Renal pelvis (tissue), 12 donors: ENCODE measurements at places on chromosomes 3 and 15. TPM values are rescaled to one million over a fixed set of nuclear protein-coding genes. Genes with fewer than 3 reads are reported as not detected.
A peak's percentile ranks its signal among the peaks of the same experiment; 100 is the strongest.

- no peak for DNase-seq
Measured at GRCh38 chr15:99818872-99819271, 85.6 kb upstream of the LYSMD4 start.

MIX23 gene
- polyA plus RNA-seq: 48.3 TPM

BFSP2 gene
- polyA plus RNA-seq: not detected

GRCh38 chr3:134340982-134341365 is 33.3 kb downstream of the AMOTL2 start:
- DNase-seq: no peak

DNA sequence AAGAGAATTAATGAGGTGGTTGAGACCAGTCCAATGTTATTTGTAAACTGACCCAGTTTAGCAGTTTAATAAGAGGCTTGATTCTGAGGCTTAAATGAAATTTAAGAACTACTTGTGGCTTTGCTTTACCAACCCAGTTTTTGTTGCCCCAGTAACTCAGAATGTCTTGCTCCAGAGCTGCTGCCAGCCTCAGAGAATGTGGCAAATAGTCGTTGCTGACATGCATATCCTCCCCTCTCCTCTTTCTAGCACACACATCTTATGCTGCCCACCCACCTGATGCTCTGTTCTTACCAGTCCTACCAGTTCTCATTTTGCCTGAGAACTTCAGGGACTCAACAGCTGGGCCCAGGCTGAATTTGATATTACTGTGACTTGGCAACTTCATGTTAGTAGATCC is 92.4 kb upstream of the TSC22D2 start:
- peak; percentile 27 for DNase-seq

- peak; percentile 4 for DNase-seq
Measured at GRCh38 chr3:43759297-43759782, 68.6 kb downstream of the ABHD5 start.

GRCh38 chr3:66618066-66618465 is 117.2 kb upstream of the LRIG1 start:
- no peak for DNase-seq

GRCh38 chr3:49017971-49018706 is at the start of gene DALRD3:
Gene DALRD3 (minus strand): TSS chr3:49018580. CDS start chr3:49018564, 16 bp downstream.
- peak; percentile 75 for DNase-seq

- DNase-seq: no peak
Measured at GRCh38 chr3:176431991-176432390, 765.3 kb downstream of the TBL1XR1 start.

SLC22A14 gene
- 1.1 TPM for polyA plus RNA-seq

- no peak for DNase-seq
Measured at GRCh38 chr15:30929064-30929669, 25.5 kb downstream of the FAN1 start.

GRCh38 chr3:24470277-24470676 is 24.4 kb downstream of the THRB start:
- DNase-seq: no peak

- DNase-seq: no peak
Measured at GRCh38 chr3:170420307-170420821, 1.7 kb downstream of the CLDN11 start.

SUCNR1 gene
- polyA plus RNA-seq: 6.5 TPM

SHISA5 gene
- 126 TPM for polyA plus RNA-seq

DNA sequence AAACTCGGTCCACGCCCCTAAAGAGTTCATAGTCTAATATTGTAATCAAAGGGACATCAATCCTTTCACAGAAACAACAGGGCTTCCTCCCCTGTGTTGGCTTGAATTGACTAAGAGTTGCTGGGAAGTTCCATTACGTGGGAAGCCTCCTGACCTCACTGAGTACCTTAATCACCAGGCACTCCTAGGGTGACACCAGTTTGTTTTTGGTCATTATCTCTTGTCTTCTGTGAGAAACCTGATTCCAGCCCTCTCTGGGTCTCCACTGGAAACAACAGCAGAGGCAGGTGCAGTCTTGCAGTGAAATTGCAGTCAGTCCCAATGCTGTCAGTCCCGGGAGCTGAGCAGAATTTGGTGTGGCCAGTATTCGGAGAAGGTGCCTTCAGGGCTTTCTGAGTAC is 55.4 kb downstream of the BOC start:
- no peak for DNase-seq

DNA sequence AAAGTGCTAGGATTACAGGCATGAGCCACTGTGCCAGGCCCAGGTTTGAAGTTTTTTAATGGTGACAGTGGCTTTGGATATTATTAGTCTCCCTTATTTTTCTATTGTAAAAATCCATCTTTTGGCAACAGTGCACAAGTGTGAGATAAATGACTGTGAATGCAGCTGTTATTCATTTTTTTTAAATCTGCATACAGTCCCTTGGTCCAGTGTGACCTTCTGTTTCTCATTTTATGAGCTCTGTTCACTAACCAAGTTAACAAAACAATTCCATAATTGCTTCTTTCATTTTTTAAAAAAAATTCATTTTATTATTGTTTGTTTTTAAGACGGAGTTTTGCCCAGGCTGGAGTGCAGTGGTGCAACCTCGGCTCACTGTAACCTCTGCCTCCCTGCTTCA is 381.8 kb downstream of the NAALADL2 start:
- no peak for DNase-seq

GRCh38 chr15:91227766-91228165 is 127.7 kb downstream of the SV2B start:
- no peak for DNase-seq

- DNase-seq: no peak
Measured at GRCh38 chr3:43435706-43436105, 149.4 kb downstream of the SNRK start.

GRCh38 chr15:40986820-40987219 is 33.5 kb downstream of the CHAC1 start:
- DNase-seq: no peak

GOLGA8K gene
- 4.6 TPM for polyA plus RNA-seq

ST3GAL6 gene
- polyA plus RNA-seq: 50.6 TPM

DNA sequence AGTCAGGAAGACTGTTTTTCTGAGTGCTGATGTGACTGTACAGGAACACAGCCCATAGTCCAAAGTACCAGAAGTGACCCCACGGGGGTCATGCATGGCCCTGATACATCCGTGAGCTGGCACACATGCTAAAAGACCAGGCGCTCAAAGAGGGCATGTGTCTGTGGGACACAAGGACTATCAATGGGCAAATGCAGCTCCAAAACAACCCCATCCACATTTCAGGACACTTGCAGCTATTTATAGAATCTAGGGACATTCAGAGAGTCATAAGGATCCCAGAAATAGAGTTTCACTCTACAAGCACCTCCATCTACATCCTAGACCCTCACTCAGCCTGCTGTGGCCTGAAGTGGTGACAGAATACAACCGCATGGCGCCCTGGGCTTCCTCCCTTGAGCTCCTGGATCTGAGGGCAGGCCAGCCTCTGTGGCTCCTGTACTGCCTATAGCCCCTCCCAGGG is 17.0 kb downstream of the SLC25A20 start:
- DNase-seq: no peak

GRCh38 chr3:152382312-152383135 is 113.8 kb downstream of the MBNL1 start:
- no peak for DNase-seq

APPL1 gene
- 37.8 TPM for polyA plus RNA-seq

- no peak for DNase-seq
Measured at GRCh38 chr15:94127006-94127405, 104.4 kb upstream of the MCTP2 start.

- DNase-seq: no peak
Measured at GRCh38 chr3:112769286-112769978, 77.2 kb downstream of the CD200R1L start.

GRCh38 chr3:113736548-113737089 is 9.4 kb downstream of the NAA50 start:
- peak; percentile 45 for DNase-seq

DNA sequence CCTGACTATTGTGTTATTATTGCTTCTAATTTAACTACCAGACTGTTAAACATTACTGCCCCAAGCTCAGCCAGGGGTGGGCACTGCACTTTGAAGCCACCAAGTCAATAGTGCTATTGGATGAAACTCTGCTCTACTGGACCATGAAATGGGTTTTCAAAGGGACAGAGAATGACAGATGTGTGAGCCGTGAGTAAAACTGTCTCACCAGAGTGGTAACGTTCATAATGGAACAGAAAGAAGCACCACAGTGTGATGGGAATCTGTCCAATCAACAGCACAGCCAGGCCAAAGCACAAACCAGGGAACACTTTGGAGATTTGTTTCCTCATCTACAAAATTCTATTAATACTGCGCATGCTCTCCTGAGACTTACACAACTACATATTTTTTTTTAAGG is 171.8 kb upstream of the LPP start:
- no peak for DNase-seq

DNA sequence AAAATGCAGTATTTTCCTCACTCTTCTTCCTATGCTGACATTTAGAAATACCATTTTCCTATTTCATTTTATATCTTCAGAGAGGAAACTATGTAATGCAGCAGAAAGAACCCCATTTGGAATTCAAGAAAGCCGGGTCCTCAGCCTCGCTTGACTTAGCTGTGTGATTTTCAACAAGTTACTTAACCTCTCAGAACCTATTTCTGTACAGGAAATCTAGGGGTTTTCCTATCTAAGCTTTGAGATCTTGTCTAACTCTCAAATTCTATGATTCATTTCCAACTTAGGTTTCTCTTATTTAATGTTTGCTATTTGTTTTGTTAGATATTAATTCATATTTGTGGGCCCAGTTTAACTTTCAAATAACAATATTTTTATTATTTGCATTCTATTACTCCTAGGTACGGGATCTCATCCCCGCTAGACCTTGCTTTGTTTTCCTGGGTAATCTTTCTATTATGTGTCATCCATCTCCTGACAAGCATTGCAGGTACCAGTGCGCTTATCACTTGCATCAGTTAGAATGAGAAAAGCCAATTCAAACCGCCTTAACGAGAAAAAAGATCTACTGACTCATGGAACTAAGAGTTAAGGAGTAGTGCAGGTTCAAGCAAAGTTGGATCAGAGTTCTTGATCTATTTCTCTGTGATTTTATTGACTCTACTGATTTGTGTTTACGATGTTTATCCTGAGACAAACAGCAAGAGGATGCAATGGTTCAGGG is 70.6 kb upstream of the BHLHE40 start:
- DNase-seq: no peak

DNA sequence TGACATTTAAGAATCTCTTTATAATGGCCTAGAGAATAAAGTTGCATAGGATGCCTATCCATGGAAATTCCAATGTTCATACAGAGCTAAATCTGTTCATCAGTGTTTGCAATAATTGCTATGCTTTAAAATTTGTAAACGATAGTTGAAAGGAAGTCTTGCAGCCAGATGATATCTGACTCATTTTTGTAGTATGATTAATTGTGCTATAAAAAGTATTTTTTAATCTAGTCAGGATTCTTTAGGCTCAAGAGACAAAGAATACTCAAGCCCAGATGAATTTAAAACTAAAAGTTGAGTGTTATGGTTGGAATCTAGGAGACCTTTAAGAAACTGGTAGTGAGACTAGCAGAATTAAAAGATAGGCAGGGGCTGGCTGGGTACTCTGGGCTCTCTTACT is 50.5 kb downstream of the SUCNR1 start:
- DNase-seq: no peak

DNA sequence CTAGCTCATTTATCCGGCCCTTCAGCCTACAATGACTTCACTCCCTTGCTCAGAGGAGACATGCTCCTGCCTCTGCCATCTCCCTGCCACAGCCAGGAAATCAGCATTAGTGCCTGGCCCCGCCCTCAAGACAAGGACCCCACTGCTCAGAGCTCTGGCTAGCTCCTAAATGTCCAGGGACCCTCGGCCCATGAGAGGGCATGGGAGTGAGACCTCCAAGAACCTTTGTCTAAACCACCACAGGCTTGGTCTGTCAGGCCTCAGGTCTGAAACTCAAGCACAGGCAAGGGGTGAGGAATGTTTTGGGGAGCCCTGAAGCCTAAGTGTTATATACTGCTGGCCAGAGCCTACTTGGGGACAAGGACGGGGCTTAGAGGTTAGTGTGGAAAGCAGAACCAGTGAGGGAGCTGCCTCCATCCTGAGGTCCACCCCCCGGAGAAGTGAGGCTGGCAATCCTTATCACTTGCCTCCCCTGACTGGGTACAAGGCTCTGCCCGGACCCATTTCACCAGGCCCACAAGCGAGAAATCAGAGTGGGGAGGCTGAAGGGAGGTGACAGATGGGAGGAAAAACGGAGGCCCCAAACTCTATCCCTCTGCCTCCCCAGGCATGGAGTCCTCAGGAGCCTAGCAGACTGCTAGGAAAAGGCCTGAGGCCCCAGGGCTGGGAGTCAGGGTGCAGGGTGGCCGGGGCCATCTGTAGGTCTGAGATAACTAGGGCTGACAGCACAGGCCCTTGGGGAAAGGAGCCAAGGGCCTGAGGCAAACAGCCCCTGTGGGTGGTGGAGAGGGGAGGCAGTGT is 18.8 kb downstream of the SHF start:
- DNase-seq: no peak

UBAP1L gene
- 4.3 TPM for polyA plus RNA-seq

LIPH gene
- 1.3 TPM for polyA plus RNA-seq

DNA sequence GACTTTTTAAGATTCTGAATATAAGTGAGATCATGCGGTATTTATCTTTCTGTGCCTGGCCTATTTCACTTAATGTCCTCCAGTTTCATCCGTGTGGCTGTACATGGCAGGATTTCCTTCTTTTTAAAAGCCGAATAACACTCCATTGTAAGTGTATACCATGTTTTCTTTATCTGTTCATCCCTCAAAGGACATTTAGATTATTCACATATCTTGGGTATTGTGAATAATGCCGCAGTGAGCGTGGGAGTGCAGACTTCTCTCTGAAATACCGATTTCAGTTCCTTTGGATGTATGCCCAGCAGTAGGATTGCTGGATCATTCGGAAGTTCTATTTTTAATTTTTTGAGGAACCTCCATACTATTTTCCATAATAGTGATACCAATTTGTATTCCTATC is 136.1 kb downstream of the APBA2 start:
- DNase-seq: no peak

CYP1A2 gene
- 0.09 TPM for polyA plus RNA-seq

MST1R gene
- polyA plus RNA-seq: 1.7 TPM

DNA sequence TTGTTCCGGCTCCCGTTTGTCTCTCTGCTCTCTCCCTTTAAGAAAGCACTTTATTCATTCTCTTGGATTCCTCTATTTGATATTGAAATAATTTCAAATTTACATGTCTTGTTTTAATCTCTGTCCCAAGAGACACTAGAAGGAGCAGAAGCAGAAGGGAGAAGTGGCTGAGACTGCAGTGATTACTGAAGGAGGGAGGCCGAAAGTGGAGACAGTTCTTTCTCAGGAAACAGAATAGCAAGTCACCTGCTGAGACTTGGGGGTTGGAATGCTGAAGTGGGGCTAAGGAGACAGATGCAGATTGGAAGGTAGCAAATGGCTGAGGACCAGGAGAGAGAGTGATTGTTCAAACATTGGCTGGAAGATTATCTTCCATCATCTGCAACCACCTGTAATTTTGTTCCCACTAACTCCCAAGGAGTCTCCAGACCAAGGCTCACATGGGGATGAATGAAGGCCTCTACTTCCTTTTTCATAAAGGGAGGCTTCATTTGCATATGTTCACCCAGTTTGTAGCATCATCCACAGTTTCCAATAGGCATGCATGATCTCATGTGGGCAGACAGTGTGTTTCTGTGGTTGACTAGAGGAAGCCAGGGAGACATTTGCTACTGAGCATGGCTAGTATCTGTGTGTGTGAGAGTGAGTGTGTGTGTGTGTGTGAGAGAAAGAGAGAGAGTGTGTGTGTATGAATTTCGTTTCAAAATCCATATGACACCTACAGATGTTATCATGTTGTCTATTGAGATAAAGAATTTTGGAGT is 24.0 kb downstream of the LTF start:
- no peak for DNase-seq
